Muscle of leg (tissue), 16 donors: ENCODE measurements at places on chromosomes 5 and 9. TPM values are rescaled to one million over a fixed set of nuclear protein-coding genes. Genes with fewer than 3 reads are reported as not detected.

Gene FGD3
- 2.8 TPM for total RNA-seq

- DNase-seq = peak; percentile 59
These were observed 33.4 kb downstream of the SYK start for GRCh38 chr9:90834828-90835595.

Gene GARNL3
- total RNA-seq = 20.2 TPM

- no peak for DNase-seq
These were observed 211.1 kb downstream of the TTLL11 start for GRCh38 chr9:121881920-121882500.

DNA sequence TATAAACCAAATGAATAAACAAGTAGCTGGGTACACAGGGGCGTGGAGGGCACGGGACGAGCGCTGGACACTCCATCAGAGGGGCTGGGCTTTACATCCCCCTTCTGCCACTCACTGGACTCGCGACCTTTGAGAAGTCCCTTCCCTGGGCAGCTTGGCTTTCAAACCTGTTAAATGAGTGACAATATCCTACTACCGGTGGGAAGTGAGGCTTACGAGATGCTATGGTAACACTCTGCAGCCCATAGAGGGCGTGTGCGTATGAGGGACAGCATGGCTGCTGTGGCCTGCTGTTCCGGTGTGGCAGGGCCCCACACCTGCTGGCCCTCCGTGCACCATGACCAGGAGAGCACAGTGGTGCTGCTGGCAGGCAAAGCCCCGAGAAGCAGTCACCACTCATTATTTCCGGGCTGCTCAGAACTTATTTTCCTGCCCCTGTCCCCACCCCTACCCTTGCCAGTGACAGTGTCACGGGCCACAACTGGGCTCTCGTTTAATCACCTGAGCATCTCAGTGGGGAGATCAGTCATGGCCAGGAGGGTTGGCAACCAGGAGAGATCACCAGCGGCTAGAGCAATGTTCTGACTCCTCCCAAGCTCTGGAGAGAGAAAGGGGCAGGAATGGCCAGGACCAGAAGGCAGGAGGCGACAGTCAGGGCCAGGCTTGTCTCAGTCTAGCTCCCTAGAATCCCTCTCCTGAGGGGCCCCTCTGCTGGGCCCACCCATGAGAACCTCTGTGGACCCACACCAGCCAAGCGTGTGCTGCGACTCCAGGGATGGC lies 10.5 kb downstream of the CLTB start:
- no peak for DNase-seq

Gene FOXI1
- not detected for total RNA-seq

Gene SLC46A2
- 0.04 TPM for total RNA-seq

Gene PCDHB3
- 1.8 TPM for total RNA-seq

- no peak for DNase-seq
These were observed 42.9 kb downstream of the UNC5A start for GRCh38 chr5:176853151-176853778.

DNA sequence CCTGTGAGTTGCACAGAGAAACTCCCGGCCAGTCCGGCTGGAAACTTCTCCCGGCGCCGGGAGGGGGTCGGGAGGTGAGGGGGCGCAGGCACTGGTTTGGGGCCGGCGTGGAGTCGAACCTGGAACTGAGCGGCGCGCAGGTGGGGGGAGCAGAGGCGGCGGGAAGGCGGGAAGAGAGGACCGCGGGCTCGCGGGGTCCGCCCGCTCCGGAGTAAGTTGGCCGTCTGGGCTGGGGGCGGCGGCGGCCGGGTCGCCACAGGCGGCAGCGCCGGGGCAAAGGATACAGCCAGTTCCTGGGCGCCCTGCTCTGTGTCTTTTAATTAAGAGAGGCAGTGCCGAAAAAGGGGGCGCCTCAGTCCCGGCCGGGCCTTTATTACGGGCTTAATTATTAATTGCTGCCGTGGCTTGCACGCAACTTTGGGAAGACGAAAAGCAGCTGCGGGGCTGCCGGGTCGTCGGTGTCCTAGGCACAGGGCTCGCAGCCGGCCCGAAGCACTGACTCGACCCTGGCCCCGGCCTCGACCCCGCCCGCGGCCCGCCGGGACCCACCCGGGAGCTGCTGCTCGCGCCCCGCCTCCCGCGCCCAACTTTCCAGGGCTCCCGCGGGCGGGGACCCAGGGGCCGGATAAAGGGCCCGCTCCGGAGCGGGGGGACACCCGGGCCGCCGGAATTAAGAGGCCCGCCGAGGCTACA lies 1.1 kb downstream of the NTNG2 start:
- no peak for DNase-seq

GRCh38 chr5:10172247-10172646 lies 77.4 kb downstream of the ATPSCKMT start:
- DNase-seq = peak; percentile 30

Gene TEX48
- not detected for total RNA-seq

Gene PLEKHG4B
- 1.1 TPM for total RNA-seq

DNA sequence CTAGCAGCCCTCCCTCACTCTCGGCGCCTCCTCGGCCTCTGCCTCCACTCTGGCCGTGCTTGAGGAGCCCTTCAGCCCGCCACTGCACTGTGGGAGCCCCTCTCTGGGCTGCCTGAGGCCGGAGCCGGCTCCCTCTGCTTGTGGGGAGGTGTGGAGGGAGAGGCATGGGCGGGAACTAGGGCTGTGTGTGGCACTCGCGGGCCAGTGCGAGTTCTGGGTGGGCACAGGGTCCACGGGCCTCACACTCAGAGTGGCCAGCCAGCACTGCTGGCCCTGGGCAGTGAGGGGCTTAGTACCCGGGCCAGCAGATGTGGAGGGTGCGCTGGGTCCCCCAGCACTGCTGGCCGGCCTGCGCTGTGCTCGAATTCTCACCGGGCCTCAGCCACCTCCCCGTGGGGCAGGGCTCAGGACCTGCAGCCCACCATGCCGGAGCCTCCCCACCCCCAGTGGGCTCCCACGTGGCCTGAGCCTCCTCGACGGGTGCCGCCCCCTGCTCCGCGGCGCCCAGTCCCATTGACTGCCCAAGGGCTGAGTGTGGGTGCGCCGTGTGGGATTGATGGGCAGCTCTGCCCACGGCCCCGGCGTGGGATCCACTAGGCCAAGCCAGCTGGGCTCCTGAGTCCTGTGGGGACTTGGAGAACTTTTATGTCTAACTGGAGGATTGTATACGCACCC lies 30.4 kb upstream of the FCHO2 start:
- no peak for DNase-seq

- DNase-seq = no peak
These were observed 89.0 kb downstream of the DCP2 start for GRCh38 chr5:113065626-113066025.

Gene ADRA1B
- 0.13 TPM for total RNA-seq

Gene SPATA31E1
- not detected for total RNA-seq

Gene ZNF462
- 18.8 TPM for total RNA-seq

Gene CDC25C
- 4.0 TPM for total RNA-seq

GRCh38 chr9:36164372-36164771 lies 4.8 kb upstream of the CCIN start:
- DNase-seq = peak; percentile 51

Gene SOX30
- total RNA-seq = 0.09 TPM

- peak; percentile 92 for DNase-seq
These were observed 88.1 kb downstream of the KCNN2 start for GRCh38 chr5:114449860-114450421.

DNA sequence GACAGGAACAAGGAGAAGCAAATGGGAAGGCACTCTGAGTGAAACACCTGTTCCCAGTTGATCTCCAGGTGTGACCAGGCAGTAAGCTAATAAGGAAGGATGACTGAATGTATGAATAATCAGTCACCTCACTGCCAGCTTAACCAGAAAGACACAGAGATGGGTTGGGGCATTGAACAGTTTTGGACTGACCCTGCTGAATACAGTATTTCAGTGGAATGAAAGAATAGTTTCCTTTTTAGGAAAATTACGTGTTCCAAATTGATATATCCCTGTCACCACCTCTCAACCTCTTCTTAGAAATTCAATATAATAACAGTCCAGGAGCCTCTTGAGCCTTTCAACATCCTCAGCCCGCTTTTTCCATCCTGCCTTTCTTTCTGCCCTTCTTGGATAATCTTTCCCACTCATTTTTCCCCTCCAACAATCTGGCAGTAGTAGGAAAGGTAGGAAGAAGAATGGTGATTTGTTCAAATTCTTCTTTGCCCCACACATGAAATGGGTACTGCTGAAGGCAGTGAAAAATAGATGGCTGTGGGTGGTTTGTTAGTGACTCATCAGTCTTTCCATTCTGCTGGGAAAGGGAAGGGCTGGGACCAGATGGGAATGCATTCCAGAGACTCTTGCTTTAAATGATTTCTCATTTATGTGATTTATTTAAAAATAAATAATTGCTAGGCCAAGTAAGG lies 117.9 kb downstream of the ZSWIM6 start:
- peak; percentile 65 for DNase-seq

Gene FRMD3
- 34.1 TPM for total RNA-seq

GRCh38 chr5:32419791-32420190 lies 24.7 kb downstream of the ZFR start:
- DNase-seq = peak; percentile 88

DNA sequence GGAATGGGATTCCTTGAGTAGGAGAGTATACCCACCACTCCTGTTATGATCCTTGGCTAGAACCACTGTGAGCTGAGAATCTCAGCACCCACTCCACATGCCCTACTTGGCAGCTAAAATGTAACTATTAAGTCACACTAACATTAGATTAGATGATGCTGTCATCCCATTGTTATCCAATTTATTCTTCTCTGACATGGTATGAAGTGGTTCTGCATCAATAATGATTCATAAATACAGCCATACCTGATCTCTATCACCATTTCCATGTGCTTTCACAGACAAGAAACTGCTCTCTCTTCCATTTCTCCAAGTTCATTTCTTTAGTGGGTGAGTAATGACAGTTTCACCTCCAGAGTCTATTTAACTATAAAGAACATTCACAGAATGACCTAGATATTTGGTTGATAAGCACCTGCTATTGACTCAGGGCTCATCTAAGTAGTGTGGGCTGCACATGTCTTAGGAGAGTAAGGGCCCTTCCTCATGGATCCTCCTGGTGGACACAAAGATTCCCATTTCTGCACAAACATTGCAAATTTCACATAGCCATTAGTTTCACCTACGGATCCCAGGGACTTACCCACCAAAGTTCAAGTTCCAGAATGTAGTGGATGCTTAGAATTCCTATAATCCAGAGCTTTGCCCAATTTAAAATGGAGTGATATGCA lies 187.9 kb downstream of the EBF1 start:
- no peak for DNase-seq

GRCh38 chr9:8468045-8468637 lies 668.6 kb upstream of the DMAC1 start:
- DNase-seq = no peak

Gene SLF1
- 11.4 TPM for total RNA-seq

DNA sequence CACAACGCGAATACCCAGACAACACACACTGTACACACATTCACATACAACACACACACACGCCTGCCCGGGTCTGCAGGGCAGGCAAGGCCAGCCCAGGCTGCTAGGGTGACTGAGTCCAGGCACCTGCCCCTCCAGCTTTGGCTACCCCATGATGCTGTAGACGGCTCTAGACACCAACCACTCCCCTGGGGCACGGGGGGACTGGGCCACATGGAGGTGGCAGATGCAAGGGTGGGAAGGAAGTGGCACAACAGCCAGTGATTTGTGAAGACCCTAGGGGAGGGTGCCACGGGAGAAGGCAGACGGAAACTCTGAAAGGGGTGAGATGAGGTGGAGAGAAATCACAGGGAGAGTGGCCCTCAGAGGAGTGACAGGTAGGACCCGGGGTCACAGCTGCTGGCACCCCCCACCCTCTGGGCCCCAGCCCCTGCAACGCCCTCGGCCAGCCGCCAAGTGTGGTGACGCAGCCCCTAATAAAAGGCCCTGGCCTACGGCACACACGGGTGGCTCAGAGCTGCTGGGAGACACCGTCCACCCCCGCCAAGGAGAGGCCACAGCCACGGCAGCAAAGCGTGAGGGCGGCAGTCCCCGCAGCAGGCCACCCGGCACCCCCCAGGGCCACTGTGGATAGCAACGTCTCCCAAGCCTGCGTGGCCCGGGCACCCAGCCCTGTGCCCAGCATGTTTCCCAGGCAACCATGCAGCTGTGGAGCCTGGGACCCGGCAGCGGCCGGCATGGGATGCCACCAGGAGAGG lies 6.6 kb upstream of the CCDC187 start:
- DNase-seq = no peak

DNA sequence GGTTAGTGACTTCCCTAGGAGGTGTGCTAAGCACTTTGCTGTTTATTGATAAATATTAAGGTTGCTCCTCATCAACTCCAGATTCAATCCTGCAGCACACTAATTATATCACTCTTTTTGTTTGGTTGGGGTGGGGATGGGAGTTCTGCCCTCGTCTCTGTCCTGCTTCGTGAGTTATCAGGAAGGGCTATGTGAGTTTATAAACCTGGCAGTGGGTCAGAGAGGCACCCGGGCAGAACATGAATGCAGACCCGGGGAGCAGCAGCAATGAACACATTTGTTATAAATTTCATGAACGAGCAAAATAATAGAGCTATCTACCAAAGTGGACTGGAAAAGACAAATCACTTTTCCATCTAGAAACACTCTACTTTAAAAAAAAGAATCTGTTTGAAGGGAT lies 125.5 kb upstream of the WWC1 start:
- no peak for DNase-seq

Gene FAM169A
- total RNA-seq = 0.62 TPM

Gene CMYA5
- 213 TPM for total RNA-seq

GRCh38 chr5:65192331-65192730 lies 289.4 kb downstream of the ADAMTS6 start:
- DNase-seq = no peak

- DNase-seq = peak; percentile 62
These were observed 3.4 kb upstream of the CCNO start for GRCh38 chr5:55236800-55237199.

DNA sequence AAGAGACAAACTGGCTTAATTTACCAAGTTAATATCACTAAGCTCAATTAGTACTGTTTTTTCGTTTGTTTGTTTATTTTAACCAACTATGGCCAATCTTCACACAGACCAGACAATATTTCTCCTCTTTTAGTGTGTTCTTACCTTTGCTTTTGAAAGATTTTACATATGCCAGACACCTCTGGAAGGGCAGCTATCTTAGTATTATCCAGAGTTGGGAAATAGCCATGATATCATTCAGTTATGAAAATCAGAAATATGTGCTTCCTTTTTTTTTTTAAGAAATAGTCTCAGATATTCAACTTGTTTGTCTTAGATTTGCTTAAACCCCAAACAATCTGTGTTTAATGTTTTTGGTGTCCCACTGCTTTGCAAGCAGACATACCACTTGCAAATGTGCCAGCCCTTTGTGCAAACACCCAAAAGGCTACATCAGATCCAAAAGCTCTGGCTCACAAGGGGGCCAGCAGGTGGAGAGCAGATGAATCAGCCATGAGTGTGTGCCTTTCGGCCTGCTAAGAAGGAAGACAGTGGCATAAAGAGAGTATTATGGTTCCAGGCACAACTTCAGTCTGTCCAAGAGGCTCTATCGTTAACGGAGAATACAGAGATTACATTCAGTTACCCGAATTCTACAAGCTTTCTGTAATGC lies 147.6 kb downstream of the EFNA5 start:
- no peak for DNase-seq

Gene FAM193B
- total RNA-seq = 43.8 TPM

- no peak for DNase-seq
These were observed 213.0 kb downstream of the SPOCK1 start for GRCh38 chr5:137286025-137286610.

Gene IFNK
- total RNA-seq = not detected

- DNase-seq = no peak
These were observed 4.9 kb downstream of the RXFP3 start for GRCh38 chr5:33941090-33941489.

Gene PCDHGA7
- total RNA-seq = 2.3 TPM

Gene C7
- 2.3 TPM for total RNA-seq
